Iris pigment epithelial cell (primary cell): ENCODE measurements at places on chromosomes 11 and 22.

- DNase-seq = no peak
Measured at GRCh38 chr11:132349811-132350733, 979.7 kb downstream of the NTM start.

GRCh38 chr22:49725516-49725915, 102.2 kb downstream of the BRD1 start:
- DNase-seq = no peak

- no peak for DNase-seq
Measured at GRCh38 chr11:4565371-4565770, 16.2 kb upstream of the OR52I2 start.

- DNase-seq = no peak
Measured at GRCh38 chr11:69400140-69400539, 81.3 kb upstream of the LINC01488 start.

GRCh38 chr11:129856036-129856435, 39.3 kb downstream of the NFRKB start:
- DNase-seq = no peak

- peak; percentile 86 for DNase-seq
Measured at GRCh38 chr11:57214494-57214893, 22.6 kb downstream of the APLNR start.

- DNase-seq = peak; percentile 29
Measured at GRCh38 chr11:67022961-67023956, at the start of gene SYT12. Gene SYT12 (plus strand): TSS chr11:67023134. CDS start chr11:67030145, 7,011 bp downstream.
